Amygdala (tissue), 56 donors: ENCODE measurements at places on chromosomes 12 and 14.

GRCh38 chr14:61519735-61520134, 175.6 kb upstream of the HIF1A start:
- DNase-seq: no peak

- DNase-seq: no peak
Observed at GRCh38 chr14:99040052-99040451, 231.9 kb downstream of the BCL11B start.

GRCh38 chr12:56102683-56103065, 1.7 kb upstream of the PA2G4 start:
- no peak for DNase-seq

GRCh38 chr14:94476023-94476422, at the start of gene SERPINA9:
Gene SERPINA9, minus strand, starts transcription at chr14:94476197. Its CDS starts 6,357 bp downstream, at chr14:94469840.
- DNase-seq: no peak
